ENCODE measurements at places on chromosomes 13 and 19. TPM values are rescaled to one million over a fixed set of nuclear protein-coding genes. Genes with fewer than 3 reads are reported as not detected.

Gene ICAM5
- total RNA-seq, result 3.9 TPM

Gene SLC10A2
- total RNA-seq, result not detected

GRCh38 chr13:109725297-109725696 is 61.1 kb downstream of the IRS2 start:
- no peak for DNase-seq

DNA sequence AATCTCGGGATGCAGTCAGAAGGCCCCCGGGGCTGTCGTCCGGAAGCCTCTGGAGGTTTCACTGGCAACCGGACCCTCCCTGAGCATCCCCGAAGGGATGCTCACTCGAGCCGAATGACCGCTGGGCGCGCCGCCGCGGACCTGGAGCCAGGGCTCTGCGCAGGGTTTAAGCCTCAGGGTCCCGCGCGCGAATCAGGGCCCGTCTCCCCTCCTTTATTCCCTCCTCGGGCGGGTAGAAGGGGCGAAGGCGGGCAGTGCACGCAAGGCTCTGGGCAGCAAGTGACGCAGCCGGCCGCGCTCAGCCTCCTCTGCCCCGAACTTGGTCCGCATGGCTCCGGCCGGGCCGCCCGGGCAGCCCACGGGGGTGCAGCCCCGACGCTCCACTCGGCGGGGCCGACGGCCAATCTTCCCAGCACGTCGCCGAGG is 572 bp downstream of the SHISA2 start:
- no peak for DNase-seq

DNA sequence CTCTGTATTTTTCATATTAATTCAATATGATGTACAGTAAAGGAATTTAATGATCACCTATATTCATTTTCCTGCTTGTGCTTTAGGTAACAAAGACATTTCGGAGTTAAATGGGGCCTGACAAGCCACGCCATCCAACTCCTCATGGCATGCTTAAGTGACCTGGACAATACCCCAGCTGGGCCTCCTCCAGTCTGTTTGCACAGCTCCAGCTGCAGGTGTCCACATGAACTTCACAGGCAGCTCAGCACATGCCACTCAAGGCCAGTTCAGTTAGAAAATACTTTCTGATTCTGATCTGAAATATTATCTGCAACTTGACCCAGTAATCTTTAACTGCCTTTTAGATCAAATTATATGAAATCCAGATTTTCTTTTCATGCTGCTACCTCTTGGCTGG is 89.6 kb upstream of the SLC15A1 start:
- no peak for DNase-seq

- peak; percentile 95 for DNase-seq
Observed at GRCh38 chr13:29676941-29677452, 81.5 kb upstream of the SLC7A1 start.

Gene PIP5K1C
- 6.9 TPM for total RNA-seq

Data from bronchial epithelial cell (primary cell).